Activated CD4-positive, CD25-positive, alpha-beta regulatory T cell treated with anti-CD3 and anti-CD28 coated beads, Interleukin-2, amount 50 U/mL, for 16 hours (primary cell): ENCODE measurements at places on chromosomes 4 and X.
A peak's percentile ranks its signal among the peaks of the same experiment; 100 is the strongest.

- no peak for DNase-seq
These were observed 291.8 kb downstream of the ARHGAP10 start for GRCh38 chr4:148023512-148024181.

- DNase-seq: no peak
These were observed 86.4 kb downstream of the ANAPC10 start for GRCh38 chr4:145011636-145012035.

DNA sequence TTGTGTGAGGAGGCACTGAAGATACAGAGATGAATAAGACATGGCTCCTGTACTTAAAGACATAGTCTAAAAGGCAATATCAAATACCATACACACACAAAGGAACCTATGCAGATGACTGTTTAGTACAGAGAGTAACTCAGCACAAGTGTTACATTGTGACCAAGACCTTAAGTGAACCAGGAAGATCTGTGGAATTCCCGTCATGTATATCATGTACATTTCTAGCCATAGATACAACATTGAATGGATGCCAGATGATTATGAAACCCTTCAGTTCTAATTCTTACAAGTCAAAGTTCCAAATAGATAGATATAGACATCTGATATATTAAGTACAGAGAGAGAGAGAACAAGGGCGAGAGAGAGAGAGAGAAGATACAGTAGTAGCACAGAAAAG lies 73.2 kb downstream of the PAK3 start:
- DNase-seq: no peak

DNA sequence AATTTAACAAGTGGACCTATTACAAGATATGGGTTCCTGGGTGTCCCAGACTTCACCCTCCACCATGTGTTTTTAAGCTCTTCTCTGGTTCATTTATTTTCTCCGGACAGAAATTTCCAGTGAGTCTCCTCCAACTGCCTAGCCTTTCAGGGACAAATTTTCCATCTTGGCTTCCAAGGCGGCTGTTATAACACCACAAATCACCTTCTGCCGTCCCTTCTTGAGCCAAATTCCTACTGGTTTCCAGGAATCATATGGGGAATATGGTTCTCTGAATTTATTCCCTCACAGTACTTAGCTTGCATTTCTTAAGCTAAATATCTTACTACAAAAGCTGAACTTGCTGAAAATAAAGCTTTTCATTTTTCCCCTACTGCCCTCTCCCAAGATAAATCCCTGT lies 18.8 kb downstream of the NEXMIF start:
- DNase-seq: no peak

- peak; percentile 1 for DNase-seq
These were observed 32.6 kb downstream of the ABHD18 start for GRCh38 chr4:127997534-127998388.

GRCh38 chr4:3862640-3863420 lies 96.6 kb downstream of the ADRA2C start:
- no peak for DNase-seq

DNA sequence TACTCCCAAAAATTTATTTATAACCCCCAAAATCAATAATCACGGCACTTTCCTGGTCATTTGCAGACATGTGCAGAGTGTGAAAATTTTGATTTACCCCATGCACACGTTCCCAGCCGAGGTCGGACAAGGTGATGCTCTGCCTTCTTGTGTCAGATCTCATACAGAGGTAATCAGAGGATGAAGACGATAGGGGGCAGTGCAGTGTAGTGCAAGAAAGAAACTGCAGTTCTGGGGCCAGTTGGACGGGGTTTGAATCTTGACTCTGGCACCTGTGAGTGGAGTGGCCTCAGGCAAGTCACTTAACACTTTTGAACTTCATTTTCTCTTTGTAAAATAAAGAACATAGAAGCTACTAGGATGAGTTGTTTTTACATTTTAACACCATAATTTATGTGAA lies 88.4 kb downstream of the FRMPD3 start:
- DNase-seq: no peak

- DNase-seq: no peak
These were observed 5.5 kb downstream of the CAMK2D start for GRCh38 chr4:113756005-113756410.

DNA sequence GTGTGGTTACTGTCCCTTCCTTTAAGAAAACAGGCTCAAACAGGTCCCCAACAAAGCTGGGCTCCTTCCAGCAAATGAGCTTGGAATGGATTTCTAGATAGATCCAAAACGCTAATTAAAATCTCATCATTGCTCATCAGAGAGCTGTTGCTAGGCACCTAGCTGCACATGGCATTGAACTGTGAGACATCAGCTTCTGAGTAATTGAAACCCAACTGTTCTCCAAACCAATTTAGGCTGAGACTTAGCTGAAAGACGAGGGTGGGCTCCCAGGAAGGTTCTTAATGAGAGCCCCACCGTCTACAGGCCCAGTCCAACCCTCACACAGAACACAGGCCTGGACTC lies 59.1 kb downstream of the FAM184B start:
- no peak for DNase-seq
